ENCODE measurements at places on chromosomes 1 and 21.

DNA sequence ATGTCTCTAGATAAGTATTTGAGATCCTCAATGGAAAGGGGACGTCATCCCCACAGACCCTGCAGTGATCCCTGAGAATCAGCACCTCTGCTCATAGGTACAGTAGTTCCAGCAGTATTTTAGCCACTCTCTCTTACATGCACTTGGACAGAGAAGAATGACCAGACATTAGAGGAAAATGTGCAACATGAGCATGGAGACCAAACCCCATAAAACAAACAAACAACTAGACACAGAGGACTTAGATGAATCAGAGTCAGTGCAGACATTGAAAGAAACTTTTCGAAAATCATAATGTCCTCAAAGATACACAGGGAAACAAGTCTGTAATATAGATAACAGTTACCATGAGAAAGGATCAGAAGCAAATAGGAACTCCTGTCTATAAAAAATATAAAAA is 108.2 kb downstream of the LYPLAL1 start:
- DNase-seq = no peak

DNA sequence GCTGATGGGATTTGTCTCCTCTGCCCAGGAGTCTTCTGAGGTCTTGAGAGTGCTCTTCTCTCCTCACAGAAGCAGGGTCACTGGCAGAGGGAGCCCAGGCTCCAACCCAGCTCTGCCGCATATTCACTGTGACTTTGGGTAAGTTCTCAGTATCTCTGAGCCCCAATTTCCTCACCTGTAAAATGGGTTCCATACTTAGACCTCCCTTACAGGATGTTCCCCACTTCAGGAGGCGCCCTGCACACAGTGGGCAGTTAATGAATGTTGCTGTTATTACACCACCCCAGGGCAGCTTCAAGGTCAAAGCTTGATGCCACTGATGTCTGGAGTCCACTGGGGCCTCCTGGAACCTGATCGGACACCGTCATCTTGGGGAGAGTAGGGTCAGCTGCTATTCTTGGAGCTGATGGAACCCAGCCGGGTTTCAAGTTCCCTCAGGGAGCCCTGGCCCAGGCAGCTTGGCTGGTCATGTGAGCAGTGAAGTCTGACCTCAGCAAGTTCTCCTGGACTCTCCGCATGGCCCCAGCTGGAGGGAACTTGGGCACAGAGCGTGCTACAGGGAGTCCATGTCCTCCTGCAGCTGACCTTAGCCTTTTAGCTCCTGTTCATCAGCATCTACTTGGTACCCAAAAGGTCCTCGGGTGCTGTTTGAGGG is 21.8 kb downstream of the COA7 start:
- DNase-seq = no peak

GRCh38 chr1:199472018-199472417 is 555.5 kb upstream of the NR5A2 start:
- DNase-seq = no peak

DNA sequence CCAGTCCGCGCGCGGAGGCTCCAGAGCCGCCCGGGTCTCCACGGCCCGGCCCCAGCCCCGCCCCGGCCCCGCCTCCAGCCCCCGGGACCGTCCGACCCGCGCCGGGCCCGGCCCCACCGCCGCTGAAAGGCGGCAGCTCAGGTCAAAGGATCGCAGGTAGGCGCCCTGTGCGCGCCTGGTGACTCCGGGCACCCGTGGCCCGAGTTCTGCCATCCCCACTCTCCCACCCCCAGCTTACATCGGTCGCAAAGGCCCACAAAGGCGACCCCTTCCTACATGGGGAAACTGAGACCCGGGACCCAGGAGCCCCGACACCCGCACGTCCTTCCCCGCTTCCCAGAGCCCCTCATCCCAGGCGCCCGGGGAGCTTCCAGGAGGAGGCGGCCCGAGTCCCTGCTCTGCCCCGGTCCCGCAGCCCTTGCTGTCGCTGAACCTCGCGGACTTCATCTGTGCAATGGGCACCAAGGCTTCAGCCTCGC is at the start of gene TMEM200B:
Gene TMEM200B (minus strand): TSS at position 17 of the 479 bp plus-strand sequence. CDS start 2,075 bp downstream, outside the sequence.
- DNase-seq = no peak

GRCh38 chr1:182164273-182164672 is 102.8 kb upstream of the ZNF648 start:
- no peak for DNase-seq

DNA sequence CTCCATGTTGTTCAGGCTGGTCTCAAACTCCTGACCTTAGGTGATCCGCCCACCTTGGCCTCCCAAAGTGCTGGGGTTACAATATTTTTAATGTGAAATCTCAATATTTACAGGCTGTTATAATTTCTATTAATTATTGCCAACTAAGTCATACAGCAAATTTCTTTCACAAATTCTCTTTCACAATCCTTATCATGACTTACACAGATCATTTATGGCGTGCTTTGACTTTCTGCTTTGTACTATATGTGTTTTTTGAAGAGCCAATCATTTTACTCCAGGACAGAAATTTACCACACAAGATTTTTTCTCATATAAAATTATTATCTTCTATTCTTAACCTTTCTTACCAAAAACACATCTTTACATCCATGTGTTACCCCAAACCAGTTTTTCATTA is 1729.9 kb downstream of the NCAM2 start:
- no peak for DNase-seq

GRCh38 chr1:111084999-111085398 is 54.9 kb downstream of the DRAM2 start:
- DNase-seq = no peak

DNA sequence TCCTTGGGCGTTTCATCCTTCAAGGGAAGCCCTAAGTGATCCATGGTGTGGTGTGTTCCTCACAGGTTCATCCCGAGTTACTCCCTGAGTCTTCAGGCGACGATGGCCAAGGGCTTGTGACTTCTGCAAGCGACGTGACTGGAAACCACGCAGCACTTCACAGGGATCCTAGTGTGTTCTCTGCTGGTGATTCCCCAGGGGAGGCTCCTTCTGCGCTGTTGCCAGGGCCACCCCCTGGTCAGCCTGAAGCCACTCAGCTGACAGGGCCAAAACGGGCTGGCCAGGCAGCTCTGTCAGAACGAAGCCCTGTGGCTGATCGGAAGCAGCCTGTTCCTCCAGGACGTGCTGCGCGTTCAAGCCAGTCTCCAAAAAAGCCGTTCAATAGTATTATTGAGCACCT is 71.5 kb downstream of the VPS26C start:
- DNase-seq = no peak
